SW 1271 (cell line): ENCODE measurements at places on chromosomes 2 and 18.

DNA sequence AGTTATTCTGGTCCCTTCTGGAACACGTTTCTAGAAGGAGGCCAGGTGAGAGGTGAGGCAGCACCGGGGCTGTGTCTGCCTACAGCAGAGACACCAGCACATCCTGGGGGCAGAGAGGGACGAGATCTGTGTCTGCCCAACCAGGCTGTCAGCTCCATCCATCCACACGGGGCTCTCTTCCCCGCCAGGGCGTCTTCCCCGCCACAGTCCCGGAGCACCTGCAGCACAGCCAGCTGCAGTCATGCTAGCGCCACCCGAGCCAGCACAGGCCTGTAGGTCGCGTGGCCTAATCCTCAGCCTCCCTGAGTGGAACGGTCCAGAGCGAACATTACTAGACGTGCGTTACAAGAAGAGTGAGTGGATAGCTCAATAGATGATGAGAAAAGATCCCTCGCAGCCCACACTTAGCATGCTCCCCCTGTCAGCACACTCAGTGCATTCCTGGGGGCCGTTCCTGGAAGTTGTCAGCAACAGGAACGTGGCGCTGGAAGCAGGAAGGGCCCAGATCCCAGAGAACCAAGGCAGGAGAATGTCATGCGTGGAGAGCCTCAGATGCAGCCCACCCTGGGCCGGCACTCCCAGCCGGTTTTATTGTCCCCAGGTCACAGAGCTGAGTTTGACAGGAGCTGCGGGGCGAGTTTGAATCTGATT is 179.0 kb downstream of the TWIST2 start:
- DNase-seq, result no peak

DNA sequence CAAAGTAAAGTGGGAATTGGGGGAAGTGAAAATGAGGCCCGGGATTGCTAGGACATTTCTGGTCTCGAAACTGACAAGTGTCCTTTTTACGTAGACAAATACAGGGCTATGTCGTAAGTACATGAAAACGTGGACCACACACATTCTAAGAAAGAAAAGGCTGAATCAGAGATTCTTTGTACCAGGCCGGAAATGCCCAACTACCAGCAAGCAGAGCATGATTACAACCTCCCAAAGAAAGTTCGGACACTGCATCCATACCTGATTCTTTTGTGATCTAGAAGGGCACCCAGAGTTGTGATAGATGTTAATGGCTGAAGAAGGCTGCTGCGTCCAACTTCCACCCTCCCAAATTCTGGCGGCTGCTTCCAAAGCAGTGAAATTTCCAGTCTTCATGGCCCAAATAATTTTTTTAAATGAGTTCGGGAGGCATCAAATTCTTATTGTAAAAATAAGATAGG is 1.7 kb downstream of the RBMS1 start:
- DNase-seq, result peak; percentile 28

GRCh38 chr2:39933196-39933595 is 154.1 kb upstream of the THUMPD2 start:
- DNase-seq, result no peak

GRCh38 chr18:42087876-42088275 is 132.8 kb downstream of the PIK3C3 start:
- DNase-seq, result no peak

DNA sequence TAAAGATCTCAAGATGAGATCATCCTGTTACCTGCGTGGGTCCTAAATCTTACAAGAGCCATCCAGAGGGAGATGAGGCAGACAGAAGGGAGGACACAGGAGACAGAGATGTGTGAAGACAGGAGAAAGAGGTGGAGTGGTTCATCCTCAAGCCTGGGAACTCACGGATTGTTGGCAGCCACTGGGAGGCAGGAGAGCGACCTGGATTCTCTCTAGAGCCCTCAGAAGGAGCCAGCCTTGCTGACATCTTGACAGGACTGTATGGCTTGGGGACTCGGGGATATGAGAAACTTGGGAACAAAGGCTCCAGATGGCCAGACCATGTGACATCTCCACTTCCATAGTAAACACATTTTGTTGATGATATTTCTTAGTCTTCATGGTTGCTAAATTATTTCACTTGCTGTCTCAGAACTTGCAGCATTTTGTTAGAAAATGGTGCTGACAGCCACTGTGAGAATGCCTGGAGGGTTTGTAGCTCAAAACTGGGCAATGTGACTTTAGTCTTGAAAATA is 57.8 kb upstream of the MC2R start:
- no peak for DNase-seq

- DNase-seq, result no peak
These were observed 156.7 kb downstream of the SLC4A10 start for GRCh38 chr2:161780881-161781280.

- no peak for DNase-seq
These were observed 1071.8 kb upstream of the PIK3C3 start for GRCh38 chr18:40883271-40883670.

DNA sequence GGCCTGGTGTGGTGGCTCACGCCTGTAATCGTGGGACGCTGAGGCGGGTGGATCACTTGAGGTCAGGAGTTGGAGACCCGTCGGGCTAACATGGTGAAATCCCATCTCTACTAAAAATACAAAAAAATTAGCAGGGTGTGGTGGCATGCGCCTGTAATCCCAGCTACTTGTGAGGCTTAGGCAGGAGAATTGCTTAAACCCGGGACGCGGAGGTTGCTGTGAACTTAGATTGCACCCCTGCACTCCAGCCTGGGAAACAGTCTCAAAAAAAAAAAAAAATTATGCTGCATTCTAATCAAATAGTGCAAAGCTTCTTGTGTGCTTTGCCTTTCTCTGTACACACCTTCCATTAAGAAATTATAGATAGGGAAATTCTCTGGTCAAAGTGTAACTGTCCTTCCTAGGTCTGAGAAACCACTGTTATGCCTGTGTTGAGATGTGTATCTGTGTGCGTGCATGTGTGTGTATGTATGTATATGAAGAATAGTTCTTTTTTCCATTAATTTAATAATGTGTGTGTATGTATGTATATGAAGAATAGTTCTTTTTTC is 2.5 kb downstream of the CD28 start:
- DNase-seq, result no peak

DNA sequence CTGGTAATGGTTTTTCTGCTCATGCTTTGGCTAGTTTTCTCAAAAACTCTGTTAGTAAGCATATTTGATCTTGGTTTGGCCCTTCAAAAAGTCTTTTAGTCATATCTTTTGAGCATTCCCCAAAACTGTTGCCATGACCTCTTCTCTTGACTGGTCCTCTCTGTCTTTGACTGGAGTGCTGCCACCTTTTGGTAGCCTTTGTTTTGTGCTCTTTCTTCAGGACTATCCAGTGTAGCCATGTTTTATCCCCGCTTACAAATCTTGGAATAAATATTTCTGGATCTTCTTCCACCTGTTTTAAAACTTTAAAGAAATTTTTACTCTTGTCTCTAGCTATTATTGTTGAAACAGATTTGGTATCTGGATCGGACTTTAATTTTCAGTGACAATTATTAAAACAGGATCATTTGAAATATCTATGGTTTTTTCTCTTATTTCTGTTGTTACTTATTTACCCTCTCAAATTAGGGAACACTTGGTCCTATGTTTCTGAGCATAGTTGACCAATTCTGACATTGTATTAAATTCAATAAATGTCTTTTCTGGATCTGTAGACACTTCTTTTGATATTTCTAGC is 965 bp upstream of the ELOA2 start:
- DNase-seq, result peak; percentile 9

- no peak for DNase-seq
These were observed 234.5 kb upstream of the STON1 start for GRCh38 chr2:48295421-48295820.

- DNase-seq, result no peak
These were observed 3.7 kb downstream of the FAM98A start for GRCh38 chr2:33595385-33595784.

GRCh38 chr2:137190411-137191195 is 425.3 kb downstream of the THSD7B start:
- no peak for DNase-seq

- no peak for DNase-seq
These were observed 107.3 kb upstream of the MGAT5 start for GRCh38 chr2:134146620-134147019.

- no peak for DNase-seq
These were observed 49.5 kb upstream of the POLE4 start for GRCh38 chr2:74908748-74909444.

DNA sequence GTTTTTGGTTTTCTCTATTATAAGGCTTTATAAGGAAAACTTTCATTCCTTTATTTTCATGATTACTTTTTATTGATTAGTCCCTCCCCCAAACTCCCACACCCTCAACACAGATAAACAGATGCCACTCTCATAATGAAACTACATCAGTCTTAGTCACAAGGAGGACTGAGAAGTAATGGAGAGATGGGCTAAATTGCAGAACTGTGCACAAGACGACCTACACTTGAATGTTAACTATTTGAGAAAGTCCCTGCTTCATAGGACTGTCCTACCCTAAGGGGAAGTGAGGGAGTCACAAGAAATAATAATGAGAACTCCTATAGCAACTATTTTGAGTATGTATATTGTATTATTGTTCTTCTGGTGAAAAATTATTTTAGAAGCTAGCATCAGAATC is 360.8 kb downstream of the RBM43 start:
- no peak for DNase-seq

DNA sequence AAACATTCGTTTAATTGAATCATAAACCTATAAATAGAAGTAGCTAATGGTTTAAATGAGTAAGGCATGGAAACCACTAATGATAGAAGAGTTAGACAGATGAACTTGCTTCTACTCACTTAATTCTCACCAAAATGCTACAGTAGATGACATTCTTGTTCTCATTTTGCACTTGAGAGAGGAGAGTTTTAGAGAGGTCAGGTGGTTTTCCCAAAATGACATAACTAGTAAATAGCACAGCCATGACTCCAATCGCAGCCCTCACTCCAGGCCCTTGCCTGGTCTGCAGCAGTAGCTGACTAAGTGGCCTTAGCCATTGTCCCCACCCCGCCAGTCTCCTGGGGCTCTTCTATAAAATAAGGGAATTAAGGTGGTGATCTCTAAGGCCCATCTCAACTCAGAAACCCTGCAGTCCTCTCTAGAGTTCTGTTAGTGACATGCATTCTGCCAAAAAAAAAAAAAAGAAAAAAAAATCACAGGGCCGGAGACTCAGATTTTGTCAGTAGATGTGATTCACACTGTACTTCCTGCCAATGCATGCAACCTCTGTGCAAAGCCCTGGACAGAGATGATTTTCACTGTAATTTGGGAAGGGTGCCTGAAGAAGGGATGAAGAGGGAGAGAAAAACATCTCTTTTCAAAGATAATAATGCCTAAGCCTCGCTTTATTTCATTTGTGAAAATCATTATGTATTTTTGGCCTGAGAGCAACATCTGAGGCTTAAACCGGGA is 221.8 kb downstream of the ANAPC1 start:
- DNase-seq, result no peak

- DNase-seq, result no peak
These were observed 94.7 kb downstream of the MMADHC start for GRCh38 chr2:149492923-149493322.

- no peak for DNase-seq
These were observed 150.3 kb upstream of the TNP1 start for GRCh38 chr2:217010173-217010572.

GRCh38 chr2:158045362-158045761 is 56.3 kb upstream of the UPP2 start:
- no peak for DNase-seq

GRCh38 chr2:105886687-105887086 is 142.0 kb downstream of the NCK2 start:
- DNase-seq, result no peak

DNA sequence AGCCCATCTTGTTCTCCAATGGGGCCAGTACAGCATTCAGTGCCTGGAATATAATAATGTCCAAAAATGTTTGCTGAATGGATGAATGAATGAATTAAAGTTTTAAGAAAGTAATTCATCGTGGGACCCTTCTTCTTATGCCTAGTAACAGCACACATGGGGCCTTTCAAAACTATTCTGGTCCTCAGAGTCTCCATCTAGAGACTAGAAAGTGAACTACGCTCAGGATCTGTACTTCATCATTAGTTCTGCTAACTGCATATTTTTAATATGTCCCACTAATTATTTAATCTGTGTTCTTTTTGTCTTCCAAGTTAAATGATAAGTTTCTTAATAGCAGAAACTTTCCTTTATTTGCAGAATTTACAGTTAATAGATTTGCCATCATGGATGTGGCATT is 172.5 kb downstream of the SMAD2 start:
- DNase-seq, result no peak

DNA sequence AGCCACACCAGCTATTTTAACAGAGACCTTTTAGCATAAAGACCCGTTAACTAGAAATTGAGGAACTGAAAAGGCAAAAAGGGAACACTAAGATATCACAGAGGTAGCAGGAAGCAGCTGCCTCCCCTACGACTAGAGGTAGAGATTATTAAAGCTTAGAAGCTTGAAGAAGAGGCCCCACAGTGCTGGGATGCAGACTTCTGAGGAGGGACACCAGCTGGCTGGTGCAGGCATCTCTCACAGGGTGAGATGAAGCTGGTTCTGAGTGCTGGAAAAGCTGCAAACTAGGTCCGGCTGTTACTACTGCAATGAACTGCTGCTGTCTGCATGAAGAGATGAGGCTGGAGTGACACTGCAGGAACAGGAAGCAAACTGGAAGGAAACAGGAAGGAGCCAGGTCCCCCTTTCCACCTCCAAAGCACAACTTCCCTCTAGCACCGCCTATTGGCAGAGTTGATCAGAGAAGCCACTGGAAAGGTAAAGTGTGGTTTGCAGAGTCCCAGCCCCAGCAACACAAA is 61.2 kb upstream of the MRPS9 start:
- DNase-seq, result no peak

- DNase-seq, result no peak
These were observed 83.1 kb downstream of the DCC start for GRCh38 chr18:52422985-52423601.

DNA sequence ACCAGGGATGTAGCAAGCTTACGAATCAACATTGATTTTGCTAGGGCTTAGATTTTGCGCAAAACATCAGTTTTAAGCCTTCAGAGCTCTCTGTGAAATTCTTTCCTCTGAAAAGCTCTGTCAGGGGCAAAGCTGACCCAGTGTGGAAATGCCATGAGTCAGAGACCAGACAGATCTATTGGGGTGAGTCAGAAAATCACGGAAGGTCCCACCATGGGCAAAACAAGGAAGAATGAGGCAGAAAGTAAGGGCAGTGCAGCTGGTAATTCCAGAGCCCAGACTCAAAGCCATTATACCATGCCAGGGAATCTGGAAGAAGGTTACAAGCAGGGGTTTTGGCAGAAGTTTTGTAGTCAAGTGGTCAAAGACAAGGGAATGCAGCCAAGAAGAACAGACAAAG is 256.6 kb upstream of the CTAGE1 start:
- DNase-seq, result no peak
